ENCODE measurements at places on chromosomes 11 and 22.

GRCh38 chr11:68504432-68505066, 44.0 kb downstream of the PPP6R3 start:
- no peak for DNase-seq

GRCh38 chr11:90512846-90513245, 290.0 kb upstream of the CHORDC1 start:
- DNase-seq: no peak

DNA sequence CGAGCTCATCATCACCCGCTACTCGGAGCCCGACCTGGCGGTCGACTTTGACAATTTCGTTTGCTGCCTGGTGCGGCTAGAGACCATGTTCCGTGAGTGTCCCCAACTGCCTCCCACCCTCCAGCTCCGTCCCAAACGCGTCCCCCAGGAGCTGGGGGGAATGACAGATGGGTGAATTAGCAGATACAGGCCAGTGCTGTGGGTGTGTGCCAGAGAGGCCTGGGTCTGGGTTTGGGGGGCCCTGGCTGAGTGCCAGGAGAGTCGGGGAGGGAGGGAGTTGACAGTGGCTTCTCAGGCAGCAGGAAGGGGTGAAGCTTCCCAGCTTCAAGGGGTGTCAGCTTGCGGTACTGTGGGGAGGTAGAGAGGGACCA, 28.6 kb downstream of the CAPN1 start:
- no peak for DNase-seq

GRCh38 chr22:44805711-44806110, 53.3 kb downstream of the ARHGAP8 start:
- DNase-seq: no peak

GRCh38 chr11:13391217-13391616, 71.8 kb downstream of the BTBD10 start:
- DNase-seq: no peak

DNA sequence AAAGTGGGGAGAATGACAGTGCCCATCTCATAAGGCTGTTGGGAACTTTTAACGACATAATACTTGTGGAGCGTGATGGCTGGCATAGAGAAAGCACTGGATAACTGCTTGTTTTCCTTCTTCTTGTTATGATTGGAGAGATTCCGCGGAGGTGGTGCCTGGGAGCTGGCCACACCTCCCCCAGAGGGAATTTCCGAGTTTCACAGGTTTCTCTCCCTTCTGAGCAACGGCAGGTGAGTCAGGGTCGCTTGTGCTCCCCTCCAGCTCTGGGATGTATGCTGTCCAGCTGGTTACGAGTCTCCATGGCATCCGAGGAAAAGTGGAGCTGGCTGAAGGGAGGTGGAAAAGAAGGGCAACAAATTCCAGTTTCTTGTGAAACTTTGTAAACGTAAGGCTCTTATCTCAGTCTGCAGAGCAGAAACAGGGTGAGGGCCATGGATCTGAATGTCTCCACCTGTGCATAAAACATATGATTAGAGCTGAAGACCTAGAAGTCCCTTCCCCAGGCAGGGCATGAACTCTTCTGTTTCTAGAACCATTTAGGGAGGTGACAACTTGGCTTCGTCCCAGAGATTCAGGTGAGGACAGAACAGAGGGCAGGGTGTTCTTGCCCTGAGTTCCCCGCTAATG, 10.0 kb upstream of the PLET1 start:
- no peak for DNase-seq
